Thyroid gland (tissue), 4 donors: ENCODE measurements at places on chromosomes 4 and X. TPM values are rescaled to one million over a fixed set of nuclear protein-coding genes. Genes with fewer than 3 reads are reported as not detected.

Gene USP26
- total RNA-seq, result not detected

GRCh38 chr4:110418641-110419040 is 57.3 kb upstream of the ENPEP start:
- no peak for DNase-seq

DNA sequence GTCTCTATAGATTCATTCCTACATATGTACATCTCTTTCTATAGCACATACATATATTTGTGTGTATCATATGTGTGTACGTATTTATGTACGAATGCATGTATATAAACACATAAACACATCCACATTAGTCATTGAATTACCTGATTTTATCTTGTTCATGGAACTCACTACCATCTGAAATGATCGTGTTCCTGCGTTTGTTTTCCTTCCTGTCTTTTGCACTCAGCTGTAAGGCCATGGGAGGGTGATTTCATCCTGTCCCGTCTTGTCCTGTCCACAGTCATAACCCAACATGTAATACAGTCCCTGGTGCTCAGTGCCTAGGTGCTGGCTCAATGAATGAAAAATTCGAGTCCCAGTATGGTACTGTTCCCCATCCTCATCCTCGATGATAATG is 191.8 kb upstream of the PSAPL1 start:
- no peak for DNase-seq

Gene GLOD5
- not detected for total RNA-seq

DNA sequence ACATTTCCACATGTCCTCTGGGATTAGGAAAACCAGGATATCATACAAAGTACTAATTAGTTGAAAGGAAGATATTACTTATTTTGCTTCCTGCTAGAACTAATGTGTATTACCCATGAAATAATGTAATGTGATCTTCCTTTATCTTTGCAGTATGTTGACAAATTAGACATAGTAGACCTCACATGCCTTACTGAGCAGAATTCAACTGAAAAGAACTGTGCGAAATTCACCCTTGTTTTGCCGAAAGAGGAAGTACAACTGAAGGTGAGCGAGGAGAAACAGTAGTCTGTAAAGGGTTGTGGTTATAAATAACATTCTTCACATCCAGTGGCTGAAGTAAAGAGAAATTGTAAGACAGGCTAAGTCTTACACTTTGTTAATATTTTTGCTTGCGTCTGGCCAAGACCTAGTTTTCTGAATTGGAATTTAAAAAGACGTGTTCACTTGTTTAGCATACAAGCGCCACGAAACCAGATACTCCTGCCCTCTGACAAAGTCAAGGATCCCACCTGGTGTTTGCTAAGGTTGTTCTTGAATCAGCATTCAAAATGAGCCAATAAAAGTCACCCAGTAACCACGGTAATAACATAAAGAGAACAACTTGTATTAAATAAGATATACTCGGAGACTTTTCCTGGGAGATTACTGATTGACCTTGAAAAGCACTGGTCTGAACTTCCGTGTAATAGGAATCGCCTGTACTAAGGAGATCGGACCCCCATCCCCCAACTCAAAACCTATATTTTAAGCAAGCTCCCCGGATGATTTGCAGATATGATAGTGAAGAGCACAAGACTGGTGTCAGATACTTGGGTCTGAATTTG is 16.9 kb downstream of the STAP1 start:
- no peak for DNase-seq

Gene CYLC1
- not detected for total RNA-seq

Gene TENT5D
- total RNA-seq, result not detected

DNA sequence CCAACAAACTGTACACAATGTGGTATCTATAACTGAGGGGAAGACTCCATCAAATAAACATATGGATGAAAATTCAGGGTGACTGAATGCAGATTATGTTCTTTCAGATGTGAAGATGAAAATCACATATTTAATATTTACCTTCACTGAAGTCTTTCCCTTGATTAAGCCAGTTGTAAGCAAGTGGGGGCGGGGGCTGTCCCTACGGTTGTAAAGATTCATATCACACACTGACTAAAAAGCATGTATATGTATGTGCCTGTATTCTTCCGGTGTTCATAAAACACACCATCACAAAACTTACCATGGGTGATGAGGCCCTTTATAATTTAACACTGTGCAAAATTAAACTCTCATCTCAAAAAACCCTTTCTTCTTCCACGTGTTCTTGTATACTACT is 1.3 kb downstream of the TAB3 start:
- no peak for DNase-seq

- peak; percentile 94 for DNase-seq
These were observed 14.7 kb downstream of the SORCS2 start for GRCh38 chr4:7206911-7207567.

GRCh38 chr4:80452768-80453167 is 117.2 kb downstream of the CFAP299 start:
- no peak for DNase-seq

DNA sequence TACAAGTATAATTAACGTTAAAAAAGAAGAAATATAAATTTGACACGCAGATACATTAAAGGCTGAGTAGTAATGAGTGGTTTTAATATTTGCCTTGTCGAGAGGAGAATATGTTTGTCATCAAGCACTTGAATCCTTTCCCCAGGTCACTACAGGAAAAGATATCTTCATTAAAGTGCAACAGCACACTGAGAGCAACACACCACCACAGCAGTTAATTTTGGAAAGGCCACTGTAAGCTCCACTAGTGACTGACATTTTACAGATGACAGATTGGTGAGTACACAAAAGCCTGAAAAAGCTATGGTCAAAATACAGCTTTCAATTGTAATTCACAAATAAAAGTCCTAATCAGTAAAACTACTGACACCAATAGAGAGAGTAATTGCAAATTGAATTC is 76.6 kb downstream of the ZNF718 start:
- DNase-seq, result no peak

GRCh38 chr4:98485816-98486345 is 172.5 kb downstream of the TSPAN5 start:
- DNase-seq, result no peak

- no peak for DNase-seq
These were observed 863.3 kb downstream of the CENPC start for GRCh38 chr4:66681962-66682361.

DNA sequence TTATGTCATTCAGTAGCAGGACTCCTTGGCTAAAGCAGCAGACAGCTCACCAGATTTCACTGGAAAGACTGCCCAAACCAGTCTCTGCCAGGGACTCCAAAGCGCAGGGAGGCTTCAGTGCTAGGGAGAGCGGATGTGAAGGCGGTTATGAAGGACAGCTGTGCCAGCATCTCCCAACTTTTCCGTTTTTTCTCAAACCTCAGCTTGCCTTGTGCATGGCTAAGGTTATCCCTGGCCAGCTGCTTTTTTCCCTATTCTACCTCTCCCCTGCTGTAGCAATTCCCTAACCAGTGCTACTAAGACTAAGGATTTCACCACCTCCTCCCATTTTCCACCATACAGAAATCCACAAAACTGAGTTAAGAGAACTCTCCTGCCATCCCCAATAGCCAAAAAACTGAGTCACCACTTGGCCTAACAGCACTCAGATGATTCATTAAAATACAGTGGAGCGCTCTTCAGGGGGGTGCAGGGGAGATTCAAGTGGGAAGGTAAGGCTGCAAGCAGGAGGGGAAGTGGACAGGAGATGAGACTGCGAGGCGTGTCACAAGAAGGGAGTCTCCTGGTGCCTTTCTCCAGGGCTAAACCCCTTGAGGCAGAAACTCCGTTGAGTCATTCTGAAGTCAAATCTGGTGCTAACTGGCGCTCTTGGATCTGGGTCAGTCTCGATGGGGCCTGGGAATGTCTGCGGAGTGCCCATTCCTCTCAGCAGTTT is 90.7 kb downstream of the PALLD start:
- DNase-seq, result peak; percentile 41

- DNase-seq, result no peak
These were observed 1.7 kb downstream of the GPRIN3 start for GRCh38 chr4:89305712-89306437.

- no peak for DNase-seq
These were observed 145.9 kb downstream of the CPEB2 start for GRCh38 chr4:15148199-15148598.

Gene CLTRN
- total RNA-seq, result 2.9 TPM

DNA sequence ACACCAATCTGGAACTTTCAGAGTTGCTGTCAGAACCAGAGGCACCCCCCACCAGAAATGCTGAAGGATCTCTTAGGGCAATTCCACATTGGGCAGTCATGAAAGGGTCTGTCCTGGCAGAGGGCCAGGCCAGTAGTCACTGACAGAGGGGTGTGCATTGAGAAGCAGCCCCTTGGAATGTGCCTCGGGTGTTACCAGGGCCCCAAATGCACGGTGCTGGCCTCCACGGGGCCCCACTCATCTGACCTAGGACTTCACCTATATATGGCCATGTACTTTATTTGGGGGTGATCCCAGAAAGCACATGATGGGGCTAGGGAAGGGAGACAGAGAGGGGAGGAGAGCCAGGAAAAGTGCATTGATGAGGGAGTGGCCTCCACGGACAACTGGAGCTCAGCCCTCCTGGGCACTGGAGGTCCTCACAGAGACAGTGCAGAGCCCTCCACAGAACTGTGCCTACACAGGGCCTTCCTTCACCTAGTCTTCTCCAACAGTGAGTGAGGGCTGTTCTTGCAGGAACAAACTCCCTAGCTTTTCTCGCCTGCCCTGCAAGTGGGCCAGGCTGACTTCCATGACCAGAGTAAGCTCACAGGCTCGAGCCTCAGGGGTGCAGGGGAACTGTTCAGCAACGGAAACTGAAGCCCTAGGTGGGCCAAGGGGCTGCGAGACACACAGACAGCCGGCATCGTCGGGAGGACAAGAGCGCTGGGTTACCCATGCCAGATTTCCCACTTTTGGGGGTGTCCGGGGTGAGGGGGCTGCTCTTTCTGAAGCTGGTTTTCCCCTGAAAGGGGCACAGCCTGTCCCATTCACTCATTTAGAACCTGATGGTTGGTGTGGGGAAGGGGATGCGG is 136.2 kb downstream of the HMX1 start:
- DNase-seq, result no peak

Gene TMSB15B
- total RNA-seq, result 1.6 TPM
